Ovary (tissue), 10 donors: ENCODE measurements at places on chromosomes 1 and 21. TPM values are rescaled to one million over a fixed set of nuclear protein-coding genes. Genes with fewer than 3 reads are reported as not detected.

DNA sequence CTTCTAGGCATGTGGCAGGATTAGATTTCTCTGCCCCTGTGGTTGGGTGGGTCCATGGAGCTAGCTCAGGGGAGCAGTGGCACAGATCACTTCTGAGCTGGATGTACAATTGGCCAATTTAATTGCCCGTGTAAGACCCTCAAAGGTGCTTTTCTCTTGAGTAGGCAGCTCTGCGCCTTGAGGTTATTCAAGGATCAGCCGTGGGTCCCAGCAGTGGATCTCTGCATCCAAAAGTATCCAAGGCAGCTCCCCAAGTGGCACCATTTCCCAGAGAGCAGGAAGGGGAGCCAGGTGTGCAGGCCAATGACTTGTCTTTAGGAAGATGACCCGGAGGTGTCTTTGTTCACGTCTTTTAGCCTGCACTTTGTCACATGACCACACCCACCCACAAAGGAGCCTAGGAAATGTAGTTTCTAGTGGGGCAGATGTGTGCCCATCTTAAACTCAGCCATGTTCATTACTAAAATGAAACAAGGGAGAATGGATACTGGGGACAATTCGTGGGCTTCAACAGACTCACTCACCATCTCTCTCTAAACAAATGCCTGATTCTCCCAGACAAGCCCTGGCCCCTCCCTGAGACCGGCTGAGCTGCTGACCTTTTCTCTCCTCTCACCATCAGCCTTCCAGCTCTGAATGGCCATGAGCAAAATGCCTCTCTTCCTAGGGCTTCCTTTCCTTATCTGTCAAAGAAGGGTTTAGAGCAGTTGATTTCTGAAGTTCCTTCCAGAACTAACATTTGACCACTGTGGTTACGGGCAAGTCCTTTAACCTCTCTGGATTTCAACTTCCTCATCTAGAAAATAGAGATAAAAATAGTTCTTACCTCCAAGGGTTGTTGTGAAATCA is 41.4 kb upstream of the TENT5C start:
- H3K27ac ChIP-seq = no peak overlapping the region
- H3K4me1 ChIP-seq = no peaks in the 10 kb centered on the region
- no peaks in the 10 kb centered on the region for H3K27me3 ChIP-seq
- H3K36me3 ChIP-seq = no peaks in the 10 kb centered on the region

GPATCH4 gene
- polyA plus RNA-seq = 10.0 TPM

IFI44L gene
- polyA plus RNA-seq = 15.0 TPM

LAMTOR2 gene
- 20.1 TPM for polyA plus RNA-seq

RHCE gene
- polyA plus RNA-seq = 0.62 TPM
